Stimulated activated CD4-positive, alpha-beta T cell treated with anti-CD3 and anti-CD28 coated beads, Interleukin-12 subunit alpha, Interleukin-12 subunit beta, amount 100 ng/mL, for 24 hours (primary cell): ENCODE measurements at places on chromosomes 3 and 15.

DNA sequence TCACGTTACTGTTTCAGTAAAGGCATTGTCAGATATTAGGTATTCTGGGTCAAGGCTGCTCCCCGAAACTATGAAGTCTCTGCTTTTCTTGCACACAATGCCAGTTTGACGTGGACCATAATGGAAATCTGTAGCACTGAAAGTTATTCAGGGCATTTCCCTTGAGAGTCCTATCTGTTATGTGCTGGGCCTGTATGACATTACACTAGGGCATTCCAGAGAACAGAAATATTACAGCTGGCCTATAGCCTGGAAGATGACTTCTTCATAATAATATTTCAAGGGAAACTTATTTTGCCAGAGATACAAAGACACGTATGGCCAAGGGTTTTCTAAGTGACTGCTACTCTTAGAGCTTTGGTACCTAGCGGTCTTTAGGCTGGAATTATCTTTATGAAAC, 613.6 kb upstream of the CBLB start:
- DNase-seq, result no peak

DNA sequence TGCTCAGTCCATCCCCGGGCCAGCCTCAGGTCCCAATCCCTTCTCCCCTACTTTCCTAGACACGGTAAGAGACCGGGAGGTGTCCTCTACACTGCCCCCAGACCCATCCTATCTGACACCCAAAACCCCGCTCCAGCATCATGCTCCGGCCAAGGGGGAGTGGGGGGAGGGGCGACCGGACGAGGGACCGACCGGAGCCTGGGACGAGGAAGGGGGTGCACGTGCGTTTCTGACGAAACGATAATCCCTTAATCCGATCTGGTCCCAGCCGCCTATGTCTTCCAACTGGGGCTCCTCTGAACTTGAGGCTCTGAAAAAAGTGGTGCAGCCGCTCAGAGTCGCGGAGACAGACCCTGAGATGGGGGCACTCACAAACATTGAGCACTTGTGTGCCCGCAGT, 494 bp downstream of the CPLX3 start:
- DNase-seq, result no peak

- no peak for DNase-seq
These were observed 272.9 kb upstream of the TPM1 start for GRCh38 chr15:62769604-62770003.

- DNase-seq, result no peak
These were observed 241.6 kb downstream of the NLGN1 start for GRCh38 chr3:173639098-173639497.

DNA sequence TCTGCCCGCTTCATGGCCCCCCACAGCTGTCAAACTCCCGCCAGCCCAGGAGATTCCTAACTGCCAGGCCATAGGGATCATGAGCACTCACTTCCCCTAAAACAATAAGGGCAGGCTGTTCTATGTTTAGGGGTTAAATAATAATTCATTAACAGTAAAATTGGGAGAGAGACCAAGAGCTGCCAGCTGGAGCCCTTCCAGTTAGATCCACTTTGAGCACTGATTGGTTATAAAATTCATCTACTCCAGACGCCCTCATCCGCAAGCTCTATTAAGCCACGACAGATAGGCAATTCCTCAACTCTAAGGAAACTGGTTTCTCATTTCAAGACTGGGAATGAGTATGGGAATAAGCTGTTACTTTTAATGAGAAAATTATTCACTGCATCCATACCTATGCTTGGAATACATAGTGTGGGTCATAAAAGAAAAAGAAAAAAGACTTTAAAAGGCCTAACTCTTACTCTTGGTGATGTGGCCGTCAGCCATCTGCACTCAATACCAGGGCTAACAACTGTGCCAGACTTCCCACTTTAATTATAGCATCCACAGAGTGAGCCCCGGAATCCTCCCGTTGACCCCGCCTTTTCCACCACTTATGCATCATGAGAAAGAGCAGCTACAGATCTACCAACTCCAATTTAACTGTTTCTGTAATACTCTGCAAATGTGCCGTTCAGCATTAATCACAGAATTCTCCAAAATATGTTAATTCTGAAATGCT, 44.5 kb downstream of the IL17RD start:
- DNase-seq, result no peak

- no peak for DNase-seq
These were observed 774 bp upstream of the CNOT10 start for GRCh38 chr3:32684029-32684799.

GRCh38 chr15:52118969-52119749, 6.6 kb upstream of the BCL2L10 start:
- DNase-seq, result no peak

DNA sequence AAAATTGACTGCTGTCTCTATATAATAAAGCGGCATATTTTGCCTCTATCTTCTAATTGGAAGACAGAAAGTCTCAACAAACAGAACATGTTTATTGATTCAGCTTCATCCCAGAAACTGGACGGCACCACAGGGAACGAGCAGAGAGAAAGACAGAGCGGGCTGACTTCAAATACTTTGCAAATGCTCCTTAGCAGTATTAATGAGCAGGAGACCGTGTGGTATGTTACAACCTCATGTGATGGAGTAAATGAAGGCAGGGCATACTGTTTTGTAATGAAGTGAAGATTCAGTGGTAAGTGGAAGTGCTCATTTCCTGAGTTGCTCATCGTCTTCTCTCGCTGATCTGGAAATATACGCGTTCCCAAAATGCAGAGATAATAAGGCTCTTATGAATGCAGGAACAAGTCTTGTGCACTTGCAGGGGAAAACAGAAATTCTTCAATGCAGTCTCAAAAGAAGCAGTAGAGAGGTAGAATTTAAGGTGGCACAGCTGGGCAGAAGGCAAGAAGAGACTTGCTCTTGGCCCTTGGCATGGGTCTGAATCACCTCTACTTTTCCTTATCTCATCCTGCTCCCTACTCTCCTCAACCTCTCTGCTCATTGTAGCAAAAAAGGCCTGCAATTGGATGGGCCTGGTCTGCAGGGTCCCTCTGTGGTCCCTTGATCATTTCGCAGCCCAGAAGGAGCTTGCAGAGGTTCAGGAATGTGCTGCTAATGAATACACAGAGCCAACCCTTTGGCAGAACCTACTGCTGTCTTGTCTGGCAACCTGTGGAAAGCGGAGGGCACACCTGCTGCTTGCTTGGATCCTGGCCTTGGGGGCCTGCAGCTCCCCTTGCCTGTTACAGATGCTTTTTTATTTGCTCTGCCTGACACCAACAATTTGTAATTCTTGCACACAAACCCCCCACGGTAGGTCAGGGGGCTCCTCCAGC, 604.9 kb upstream of the CFAP20DC start:
- no peak for DNase-seq

DNA sequence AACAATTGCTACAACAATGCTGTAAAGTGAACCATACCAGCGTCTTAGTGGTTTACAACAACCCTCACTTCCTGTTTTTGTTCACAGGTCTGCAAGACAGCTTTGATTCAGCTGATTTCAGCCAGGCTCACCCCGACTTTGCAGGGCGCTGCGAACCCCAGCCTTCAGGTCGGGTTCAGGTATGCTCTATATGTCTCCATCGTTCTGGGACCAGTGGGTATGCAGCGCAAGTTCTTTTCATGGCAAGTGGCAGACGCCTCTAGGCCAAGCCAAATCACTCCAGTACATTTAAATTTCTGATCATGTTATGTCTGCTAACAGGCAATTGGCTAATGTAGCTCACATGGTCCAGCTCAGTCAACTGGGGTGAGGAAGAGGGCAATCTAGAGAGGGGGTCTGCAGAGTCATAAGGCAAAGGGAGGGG, 52.4 kb upstream of the RGMA start:
- DNase-seq, result no peak
